ENCODE measurements at places on chromosomes 4 and X.

- no peak for DNase-seq
Measured at GRCh38 chr4:183295711-183296110, 24.4 kb downstream of the CLDN22 start.

- DNase-seq = no peak
Measured at GRCh38 chr4:5052204-5052702, 973 bp downstream of the STK32B start.

- DNase-seq = no peak
Measured at GRCh38 chr4:43244688-43245382, 352.3 kb downstream of the GRXCR1 start.

- peak; percentile 28 for DNase-seq
Measured at GRCh38 chr4:6008092-6008551, 10.1 kb downstream of the C4orf50 start.

DNA sequence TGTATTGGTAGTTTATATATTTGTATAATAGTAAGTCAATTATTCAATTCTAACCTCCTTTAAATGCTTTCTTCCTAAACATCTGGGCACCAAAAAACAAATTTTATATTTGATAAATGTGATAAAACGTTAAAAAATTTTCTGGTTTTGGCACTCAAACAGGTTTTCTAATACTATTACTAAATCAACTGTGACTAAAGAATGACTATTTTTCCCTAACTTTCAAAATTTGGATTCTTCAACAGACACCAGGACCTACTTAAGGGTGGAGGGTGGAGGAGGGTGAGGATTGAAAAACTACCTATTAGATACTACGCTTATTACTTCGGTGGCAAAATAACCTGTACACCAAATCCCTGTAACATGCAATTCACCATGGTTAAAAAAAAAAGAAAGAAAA lies 555.5 kb downstream of the IL15 start:
- DNase-seq = no peak

DNA sequence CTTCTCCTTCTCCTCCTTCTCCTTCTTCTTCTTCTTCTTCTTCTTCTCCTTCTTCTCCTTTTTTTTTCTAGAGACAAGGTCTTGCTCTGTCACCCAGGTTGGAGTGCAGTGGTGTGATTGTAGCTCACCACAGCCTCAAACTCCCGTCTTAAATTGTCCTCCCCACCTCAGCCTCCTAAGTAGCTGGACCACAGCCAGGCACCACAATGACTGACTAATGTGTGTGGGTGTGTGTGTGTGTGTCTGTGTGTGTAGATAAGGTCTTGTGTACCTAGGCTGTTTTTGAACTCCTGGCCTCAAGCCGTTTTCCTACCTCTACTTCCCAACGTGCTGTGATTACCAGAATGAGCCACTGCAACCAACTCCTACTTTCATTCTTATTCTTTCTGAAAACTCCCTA lies 390.9 kb downstream of the ADAM29 start:
- no peak for DNase-seq

GRCh38 chr4:38860788-38861424 lies 4.3 kb upstream of the TLR6 start:
- DNase-seq = no peak

- no peak for DNase-seq
Measured at GRCh38 chr4:74134500-74134852, 23.4 kb upstream of the MTHFD2L start.

GRCh38 chr4:13986548-13986947 lies 359.0 kb upstream of the BOD1L1 start:
- no peak for DNase-seq

- no peak for DNase-seq
Measured at GRCh38 chr4:17329046-17329445, 182.8 kb downstream of the QDPR start.

DNA sequence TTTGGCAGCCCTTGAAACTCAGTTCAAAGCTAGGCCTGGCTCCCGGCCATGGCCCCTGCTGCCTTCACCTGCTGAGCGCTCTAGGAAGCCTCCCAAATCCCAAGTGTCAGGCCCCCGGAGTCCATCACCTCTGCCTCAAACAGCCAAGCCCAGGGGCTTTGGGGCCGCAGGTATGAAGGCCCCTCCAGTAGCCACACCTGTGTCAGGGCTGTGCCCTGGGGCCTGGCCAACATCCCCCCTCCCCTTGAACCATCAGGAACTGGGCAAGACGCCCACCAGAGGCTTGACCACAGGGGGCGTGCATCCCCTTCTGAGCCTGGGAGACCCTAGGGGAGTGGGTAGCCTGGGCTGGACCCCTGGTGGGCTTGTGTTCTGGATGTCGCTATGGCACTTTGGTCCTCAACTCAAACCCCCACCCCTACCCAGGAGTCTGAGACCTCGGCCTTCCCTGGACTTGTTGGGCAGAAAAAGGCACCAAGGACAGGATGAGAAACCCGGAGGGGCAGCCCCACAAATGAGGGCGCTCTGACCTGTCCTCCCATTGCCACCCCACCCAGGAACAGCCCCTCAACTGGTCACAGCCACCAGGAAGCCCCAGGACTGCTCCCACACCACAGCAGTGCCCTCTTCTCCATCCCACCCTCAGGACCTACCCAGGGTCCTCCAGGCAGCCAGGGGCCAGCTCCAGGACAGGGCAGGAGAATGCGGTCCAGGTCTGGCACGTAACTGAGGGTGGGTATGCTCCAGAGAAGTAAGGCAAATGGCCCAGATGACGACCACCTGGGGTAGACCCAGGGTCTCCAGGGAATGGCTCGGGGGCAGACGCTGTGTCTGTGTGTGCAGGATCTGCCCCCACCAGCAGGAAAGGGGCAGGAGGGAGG lies 4.2 kb upstream of the SLBP start:
- DNase-seq = peak; percentile 47

DNA sequence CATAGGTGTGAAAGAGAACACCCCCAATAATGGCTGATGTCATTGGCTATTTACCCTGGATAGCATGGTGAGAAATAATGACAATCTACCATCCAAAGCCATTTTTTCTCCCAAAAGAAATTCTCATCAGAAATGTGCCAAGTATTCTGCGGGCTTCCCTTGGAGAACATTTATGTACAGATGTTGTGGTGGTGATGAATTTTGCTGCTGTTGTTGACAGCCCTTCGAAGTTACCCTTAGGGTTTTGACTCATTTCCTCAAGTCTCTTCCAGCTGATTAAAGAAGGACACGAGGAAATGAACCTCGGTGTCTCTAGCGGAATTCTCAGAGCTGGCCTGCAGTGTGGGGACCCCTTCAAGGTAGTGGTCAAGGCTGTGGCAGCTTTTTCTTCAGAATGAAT lies 3.4 kb downstream of the KIT start:
- no peak for DNase-seq

DNA sequence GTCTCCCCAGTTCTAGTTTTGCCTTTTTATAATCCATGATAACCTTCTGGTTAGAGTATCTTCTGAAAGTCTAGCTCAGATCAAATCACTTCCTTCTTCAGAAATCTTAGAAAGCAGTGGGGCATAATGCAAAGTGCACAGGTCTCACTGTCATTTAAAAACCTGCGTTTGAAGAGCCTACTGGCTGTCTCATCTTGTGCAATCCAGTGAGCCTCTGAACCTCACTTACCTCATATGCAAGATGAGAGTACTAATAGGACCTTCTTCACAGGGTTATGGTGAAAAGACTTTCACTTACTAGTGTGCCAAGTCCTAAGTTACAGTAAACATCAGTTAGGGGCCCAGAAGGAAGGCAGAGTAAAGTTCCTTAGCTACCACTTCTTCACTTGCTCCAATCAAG lies 131.4 kb downstream of the ENOX2 start:
- no peak for DNase-seq

DNA sequence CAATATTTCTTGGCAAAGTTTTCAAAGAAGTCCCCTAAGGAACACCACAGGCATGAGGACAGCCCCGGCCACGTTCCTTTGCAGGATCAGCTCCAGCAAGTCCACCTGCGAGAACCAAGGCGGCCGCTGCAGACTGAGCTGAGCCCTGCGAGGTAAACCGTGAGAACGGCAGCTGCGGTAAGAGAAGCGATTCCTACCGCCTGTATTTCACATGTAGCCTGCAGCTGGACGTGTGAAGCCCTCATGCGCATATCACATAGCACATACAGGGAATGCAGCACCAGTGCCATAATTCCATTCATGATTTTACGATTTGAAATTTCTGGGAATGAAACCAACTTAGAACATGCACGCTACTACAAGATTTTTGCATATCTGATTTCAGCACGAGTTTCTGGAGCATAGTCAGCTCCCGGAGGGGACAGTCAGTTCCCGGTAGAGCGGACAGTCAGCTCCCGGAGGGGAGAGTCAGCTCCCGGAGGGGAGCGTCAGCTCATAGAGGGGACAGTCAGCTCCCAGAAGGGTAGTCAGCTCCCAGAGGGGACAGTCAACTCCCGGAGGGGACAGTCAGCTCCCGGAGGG lies 41.7 kb downstream of the FGFRL1 start:
- peak; percentile 62 for DNase-seq

GRCh38 chr4:176276710-176277109 lies 7.7 kb upstream of the ASB5 start:
- DNase-seq = no peak

DNA sequence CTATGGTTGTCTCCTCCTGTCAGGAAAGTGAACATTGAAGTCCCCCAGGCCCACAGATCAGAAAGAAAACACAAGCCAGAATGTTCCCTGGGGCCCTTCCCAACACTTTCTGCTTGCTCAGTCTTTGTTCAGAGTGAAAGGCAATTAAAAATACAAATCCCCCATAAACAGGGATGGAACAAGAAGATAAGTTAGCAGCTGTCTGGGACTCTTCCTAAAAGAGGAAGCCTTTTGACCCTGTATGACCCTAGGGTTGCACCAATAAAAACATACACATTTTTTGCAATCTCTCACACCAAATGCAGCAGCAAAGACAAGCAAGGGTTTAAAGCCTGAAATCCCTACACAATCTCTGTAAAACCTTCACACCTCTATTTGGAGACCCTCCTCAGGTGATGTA lies 22.6 kb downstream of the IRF2 start:
- no peak for DNase-seq

DNA sequence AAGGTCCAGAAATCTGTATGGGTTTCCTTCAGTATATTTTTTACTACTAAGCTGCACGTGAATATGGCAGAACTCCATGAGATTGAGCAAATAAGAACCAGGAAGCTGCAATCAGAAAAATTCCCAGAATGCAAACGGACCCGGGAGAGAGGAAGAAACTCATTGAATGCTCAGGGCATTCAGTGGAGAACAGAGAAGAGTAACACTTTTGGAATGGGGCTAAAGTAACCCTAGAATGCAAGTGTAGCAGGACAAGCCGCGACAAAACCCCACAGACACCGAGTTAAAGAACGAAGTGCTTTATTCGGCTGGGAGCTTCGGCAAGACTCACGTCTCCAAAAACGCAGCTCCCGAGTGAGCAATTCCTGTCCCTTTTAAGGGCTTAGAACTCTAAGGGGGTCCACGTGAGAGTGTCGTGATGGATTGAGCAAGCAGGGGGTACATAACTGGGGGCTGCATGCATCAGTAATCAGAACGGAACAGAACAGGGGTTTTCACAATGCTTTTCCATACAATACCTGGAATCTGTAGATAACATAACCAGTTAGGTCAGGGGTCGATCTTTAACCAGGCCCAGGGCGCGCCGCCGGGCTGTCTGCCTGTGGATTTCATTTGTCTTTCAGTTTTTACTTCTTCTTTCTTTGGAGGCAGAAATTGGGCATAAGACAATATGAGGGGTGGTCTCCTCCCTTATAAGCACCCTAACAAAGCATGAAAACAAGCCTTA lies 56.4 kb downstream of the RAB28 start:
- DNase-seq = no peak

GRCh38 chrX:123487236-123487635 lies 245.6 kb downstream of the THOC2 start:
- DNase-seq = no peak

All from RWPE2 (cell line).